ENCODE measurements at places on chromosomes 1 and 21.

DNA sequence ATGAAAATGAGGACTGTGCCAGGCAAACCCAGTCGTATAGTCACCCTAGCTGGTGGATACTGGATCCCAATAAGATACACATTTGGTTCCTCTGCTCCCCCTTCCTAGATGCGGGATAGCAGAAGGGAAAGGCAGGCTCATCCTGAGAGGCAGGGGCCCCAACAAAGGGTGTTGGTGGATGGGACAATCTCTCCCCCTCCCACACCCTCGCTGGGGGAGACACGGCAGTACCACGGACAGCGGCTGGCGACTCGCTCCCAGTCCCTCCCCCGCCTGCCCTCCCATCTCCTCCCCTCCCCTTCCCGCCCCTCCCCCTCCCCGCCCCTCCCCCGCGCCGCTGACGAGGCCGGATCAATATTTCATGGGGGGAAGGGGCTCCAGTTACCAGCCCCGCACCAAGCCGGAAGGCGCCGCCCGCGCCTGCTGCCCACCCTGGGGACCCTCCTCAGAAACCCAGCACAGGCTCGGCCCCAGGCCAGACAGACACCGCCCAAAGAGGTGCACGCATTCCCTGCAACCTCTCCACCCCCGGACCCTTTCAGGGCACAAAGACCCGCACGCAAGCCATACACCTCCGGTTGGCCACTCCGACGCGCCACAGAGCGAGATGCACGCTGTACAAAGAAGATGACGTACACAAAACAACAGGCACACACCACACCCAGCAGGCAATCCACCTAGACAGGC, 11.5 kb downstream of the RIMS3 start:
- DNase-seq, result peak; percentile 23

GRCh38 chr1:24362982-24363614, 43.9 kb downstream of the GRHL3 start:
- DNase-seq, result no peak

DNA sequence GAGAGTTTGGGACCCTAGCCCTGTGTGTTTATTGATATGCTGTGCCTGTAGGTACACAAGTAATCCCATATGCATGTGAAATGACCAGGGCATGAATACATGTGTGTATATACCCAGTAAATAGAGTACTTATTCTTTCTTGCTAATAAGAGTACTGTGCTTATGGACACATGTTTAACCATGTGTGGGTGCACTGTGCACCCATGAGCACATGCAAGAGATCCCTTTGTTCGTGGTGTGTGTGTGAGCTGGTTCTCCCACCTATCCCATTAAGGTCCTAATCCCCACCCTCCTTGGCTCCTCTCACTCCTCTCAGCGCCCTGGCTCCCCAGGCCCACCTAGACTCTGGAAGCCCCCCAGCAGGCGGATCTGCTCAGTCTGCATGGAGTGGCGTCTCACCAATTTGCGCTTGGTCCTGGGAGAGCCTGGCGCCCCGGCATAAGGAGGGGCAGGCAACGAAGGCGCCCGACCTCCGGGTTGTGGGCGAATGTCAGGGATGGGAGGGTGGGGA, 2.2 kb upstream of the LIX1L start:
- no peak for DNase-seq

GRCh38 chr1:162004441-162004950, 19.2 kb downstream of the OLFML2B start:
- no peak for DNase-seq
